Forelimb muscle (tissue), 1 donor: ENCODE measurements at places on chromosomes 6 and 20. TPM values are rescaled to one million over a fixed set of nuclear protein-coding genes. Genes with fewer than 3 reads are reported as not detected.

DNA sequence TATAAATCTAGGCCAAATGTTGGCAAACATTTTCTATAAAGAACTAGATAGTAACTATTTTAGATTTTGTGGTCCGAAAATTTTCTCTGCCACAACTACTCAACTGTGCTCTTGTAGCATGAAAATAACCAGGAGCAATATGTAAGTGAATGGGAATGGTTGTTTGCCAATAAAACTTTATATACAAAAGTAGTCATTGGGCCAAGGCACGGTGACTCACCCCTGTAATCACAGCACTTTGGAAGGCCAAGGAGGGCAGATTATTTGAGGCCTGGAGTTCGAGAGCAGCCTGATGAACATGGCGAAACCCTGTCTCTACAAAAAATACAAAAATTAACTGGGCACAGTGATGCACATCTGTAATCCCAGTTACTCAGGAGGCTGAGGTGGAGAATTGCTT, 617.1 kb downstream of the EPM2A start:
- no peak for DNase-seq

DNA sequence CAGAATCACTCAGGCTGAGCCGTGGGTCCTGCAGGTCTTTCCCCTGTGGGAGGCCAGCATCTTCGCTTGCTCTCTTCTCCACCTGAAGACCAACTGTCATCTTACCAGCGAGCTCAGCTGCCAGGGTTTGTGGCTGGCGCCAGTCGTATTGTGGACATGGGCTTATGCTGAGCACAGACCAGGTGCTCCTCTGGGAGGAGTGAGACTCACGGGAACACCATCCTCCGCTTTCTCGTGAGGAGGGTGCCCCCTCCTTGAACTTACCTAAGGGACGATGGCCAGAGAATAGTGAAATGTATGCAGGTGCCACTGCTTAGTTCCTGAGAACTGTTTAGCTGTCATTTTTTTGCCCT, 17.1 kb downstream of the WRNIP1 start:
- no peak for DNase-seq

Gene ALDH5A1
- polyA plus RNA-seq, result 8.3 TPM

Gene IRAK1BP1
- polyA plus RNA-seq, result 3.6 TPM

Gene VGLL2
- 93.8 TPM for polyA plus RNA-seq

Gene BMP2
- polyA plus RNA-seq, result 1.8 TPM
